Activated CD8-positive, alpha-beta memory T cell treated with anti-CD3 and anti-CD28 coated beads for 4 hours (primary cell): ENCODE measurements at places on chromosomes 7 and 10.
A peak's percentile ranks its signal among the peaks of the same experiment; 100 is the strongest.

GRCh38 chr7:54541669-54542625 lies at the start of gene VSTM2A:
VSTM2A (plus strand) TSS chr7:54542375; CDS start chr7:54542731, 356 bp downstream.
- DNase-seq: no peak

DNA sequence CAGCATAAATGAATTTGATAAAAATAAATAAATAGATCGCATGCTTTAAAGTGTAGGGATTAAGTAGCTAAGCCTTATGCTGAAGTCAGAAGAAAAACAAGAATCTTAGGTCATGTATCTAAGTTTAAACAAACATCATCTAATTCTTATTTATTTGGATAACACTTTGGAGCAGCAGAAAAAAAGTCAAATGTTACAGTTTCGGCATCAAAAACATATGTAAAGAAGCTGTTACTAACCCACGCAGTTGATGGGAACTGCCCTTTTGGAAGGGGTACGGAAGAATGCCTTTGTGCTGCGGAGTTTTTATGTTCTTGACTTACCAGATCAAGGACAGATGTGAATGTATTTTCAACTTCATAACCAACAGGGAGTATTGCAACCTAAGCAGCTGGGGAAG lies 37.3 kb upstream of the HABP2 start:
- no peak for DNase-seq

GRCh38 chr7:67571026-67571545 lies 574.5 kb downstream of the TYW1 start:
- no peak for DNase-seq

GRCh38 chr7:121279822-121280221 lies 49.0 kb upstream of the WNT16 start:
- no peak for DNase-seq

- no peak for DNase-seq
Observed at GRCh38 chr10:126902157-126902556, 3.1 kb upstream of the DOCK1 start.

DNA sequence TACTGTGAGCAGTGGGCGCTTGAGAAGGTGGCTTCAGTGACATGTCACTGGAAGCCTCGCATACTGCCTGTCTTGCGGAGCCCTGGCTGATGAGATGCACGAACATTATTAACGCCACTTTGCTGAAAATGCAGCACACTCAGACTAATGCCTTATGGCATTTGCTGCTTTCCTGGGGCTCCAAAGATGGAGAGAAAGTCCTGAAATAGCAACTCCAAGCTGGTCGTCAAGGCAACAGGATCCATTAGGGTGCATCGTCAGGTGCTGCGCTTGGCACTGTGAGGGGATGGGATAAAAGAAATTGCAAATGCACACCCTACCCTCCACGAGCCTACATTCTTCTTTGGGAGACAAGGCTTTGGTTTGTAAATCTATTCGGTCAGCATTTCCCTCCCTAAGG lies 592.5 kb downstream of the TYW1 start:
- no peak for DNase-seq

DNA sequence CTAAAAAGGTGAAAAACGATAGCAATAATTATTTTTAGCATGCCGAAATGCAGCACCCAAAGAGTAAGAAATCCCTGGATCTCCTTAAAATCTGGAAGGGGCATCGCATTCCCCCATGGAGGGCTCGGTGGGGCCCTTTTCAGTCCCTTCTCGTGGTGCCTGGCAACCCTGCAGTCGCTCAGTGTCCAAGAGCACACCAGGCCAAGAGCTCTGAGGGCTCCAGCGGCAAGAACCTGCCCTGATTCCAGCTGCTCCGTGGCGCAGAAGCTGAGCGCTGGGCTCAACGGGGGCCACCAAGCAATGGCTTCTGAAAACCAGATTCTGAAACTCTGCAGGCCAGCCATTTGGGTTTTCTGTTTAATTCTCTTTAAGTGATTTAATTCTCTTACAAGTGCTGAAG lies 131.2 kb downstream of the PRKAG2 start:
- no peak for DNase-seq

DNA sequence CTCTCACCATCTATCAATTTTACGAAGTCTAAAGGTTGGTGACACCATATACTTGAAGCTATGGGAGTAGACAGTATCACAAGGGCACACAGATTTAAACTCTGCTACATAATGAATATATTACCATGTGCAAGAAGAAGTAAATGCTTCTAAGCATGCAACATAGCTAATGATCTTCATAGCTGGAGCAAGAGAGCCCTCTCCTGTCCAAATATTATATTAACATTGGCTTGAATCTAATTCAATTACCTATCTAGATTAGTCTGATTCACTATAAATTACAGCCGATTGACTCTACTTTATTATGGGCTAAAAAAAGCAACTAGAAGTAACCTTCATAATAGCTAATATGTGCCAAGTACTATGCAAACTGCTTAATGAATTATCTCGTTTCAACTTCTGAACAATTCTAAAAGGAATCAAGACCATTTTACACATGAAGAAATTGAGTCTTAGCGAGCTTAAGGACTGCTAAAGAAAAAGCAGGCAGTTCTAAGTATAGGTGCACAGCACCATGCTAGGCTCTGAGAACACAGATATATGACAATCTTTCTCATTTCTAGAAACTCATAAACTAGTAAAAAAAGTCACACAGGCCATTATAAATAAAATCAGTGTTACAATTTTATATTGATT lies 21.9 kb downstream of the FRA10AC1 start:
- no peak for DNase-seq

GRCh38 chr10:59499460-59499859 lies 137.1 kb upstream of the FAM13C start:
- no peak for DNase-seq

DNA sequence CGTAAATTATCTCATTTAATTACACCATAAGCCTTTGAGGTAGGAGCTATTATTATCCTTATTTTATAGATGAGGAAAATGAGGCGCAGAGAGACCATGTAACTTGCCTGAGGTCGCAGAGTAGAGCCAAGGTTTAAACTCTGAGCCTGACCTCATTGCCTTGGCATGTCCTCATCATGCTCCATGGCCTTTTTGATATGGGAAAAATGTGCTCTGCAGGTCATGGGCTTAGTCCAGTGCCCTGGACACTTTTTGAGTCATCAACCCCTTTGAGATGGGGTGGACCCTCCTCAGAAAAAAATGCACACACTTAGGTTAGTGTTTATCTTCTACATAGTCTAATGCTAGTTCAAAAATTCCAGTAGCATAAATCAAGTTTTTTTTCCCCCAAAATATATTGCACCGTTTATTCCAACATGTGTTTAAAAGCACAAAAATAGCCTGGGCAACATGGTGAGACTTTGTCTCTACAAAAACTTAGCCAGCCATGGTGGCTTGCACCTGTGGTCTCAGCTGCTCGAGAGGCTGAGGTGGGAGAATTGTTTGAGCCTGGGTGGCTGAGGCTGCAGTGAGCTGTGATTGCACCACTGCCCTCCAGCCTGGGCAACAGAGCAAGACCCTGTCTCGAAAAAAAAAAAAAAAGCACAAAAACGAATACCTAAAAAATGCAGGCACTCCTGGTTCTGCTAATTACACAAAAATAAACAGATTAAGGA lies 28.6 kb upstream of the TMEM178B start:
- DNase-seq: no peak

- DNase-seq: peak; percentile 48
Observed at GRCh38 chr10:130109796-130110245, 809 bp downstream of the C10orf143 start.

GRCh38 chr10:45180946-45181875 lies 134.2 kb downstream of the OR13A1 start:
- no peak for DNase-seq
